ENCODE measurements at places on chromosomes 2 and 18. TPM values are rescaled to one million over a fixed set of nuclear protein-coding genes. Genes with fewer than 3 reads are reported as not detected.

TMEM198 gene
- 1.9 TPM for total RNA-seq

ORC2 gene
- total RNA-seq = 17.8 TPM

ERFE gene
- 1.1 TPM for total RNA-seq

G6PC2 gene
- total RNA-seq = not detected

NEU4 gene
- 4.4 TPM for total RNA-seq

Data from omental fat pad (tissue), 4 donors.